ENCODE measurements at places on chromosomes 7 and 10.

DNA sequence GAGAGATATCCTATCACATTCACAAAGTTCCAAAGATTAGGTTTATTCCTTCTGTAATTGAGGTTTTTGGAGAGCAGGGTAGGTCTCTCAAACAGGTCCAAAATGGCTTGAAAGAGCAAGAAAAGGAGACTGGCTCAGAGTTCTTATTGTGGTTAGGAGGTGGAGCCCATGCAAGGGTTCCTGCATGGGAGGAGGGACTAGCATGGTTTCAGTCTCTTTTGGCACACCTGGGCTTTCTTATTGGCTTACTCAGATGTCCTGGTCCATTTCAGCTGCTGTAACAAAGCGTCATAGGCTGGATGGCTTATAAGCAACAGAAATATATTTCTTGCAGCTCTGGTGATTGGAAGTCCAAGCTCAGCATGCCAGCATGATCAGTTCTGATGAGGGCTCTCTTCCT, 493.1 kb downstream of the REEP3 start:
- DNase-seq, result no peak

DNA sequence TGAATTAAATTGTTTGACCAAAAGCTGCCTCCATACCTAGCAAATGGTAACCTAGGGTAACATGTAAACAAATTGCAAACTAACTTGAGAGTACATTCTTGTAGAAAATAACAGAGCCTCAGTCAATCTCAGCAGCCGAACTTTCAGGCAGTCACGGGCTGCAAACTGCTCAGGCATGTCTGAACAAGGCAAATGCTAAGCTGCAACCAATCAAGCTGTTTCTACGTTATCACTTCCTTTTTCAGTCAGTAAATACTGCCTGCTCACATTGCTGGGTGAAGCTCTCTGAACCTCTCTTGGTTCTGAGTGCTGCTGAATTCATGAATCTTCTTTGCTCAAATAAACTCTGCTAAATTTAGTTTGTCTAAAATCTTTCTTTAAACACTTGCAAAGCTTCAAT, 1212.4 kb downstream of the SORCS1 start:
- no peak for DNase-seq

- DNase-seq, result no peak
Observed at GRCh38 chr10:105758209-105758998, 1117.3 kb downstream of the SORCS3 start.

DNA sequence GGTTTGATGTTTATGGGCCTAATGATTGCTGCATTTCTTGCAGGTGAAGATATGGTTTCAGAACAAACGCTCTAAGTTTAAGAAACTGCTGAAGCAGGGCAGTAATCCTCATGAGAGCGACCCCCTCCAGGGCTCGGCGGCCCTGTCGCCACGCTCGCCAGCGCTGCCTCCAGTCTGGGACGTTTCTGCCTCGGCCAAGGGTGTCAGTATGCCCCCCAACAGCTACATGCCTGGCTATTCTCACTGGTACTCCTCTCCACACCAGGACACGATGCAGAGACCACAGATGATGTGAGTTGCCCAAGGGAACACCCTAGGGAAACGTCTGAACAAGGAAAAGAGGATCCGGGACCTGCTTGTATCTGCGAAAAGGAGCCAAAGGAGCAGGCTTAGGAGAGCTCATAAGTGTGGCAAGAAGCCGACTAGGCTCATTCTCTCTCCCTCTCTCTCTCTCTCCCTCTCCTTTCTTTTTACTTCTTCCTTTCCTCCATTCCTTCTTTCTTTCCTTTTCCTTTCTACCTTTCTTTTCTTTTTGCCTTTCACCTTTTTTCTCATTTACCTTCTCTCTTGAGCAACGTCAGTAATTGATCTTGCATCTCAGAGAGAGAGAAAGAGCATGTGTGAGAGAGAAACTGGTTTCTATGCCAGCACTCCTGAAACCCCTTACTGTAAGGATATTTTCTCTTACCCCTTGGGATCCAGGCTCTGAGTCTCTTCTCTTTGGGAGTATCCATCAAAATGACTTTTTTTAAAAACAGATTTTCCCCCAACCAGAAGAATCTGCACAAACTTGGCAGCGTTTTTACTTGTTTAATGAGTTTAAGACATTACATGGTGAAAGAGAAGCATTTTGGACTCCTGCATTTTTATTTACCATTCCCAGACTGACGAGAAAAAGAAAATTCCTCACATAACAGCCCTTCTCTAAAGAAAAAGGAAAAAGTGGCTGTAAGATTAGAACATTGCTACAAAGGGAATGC, 4.7 kb downstream of the DLX6 start:
- no peak for DNase-seq

DNA sequence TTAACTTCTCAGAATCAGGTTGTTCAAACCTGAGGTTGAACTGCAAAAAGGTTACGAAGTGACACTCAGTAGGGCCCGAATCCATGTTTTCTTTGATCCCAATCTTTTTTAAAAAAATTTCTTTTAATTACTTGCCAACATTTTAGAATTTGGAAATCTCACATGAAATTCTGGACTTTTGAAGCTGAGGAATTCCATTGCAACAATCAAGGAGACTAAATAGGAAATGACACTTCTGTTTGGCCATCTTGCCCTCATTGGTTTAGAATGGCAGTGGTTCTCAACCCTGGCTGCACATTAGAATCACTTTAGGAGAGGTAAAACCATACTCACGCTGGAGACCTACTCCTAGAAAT, 471 bp upstream of the TOMM7 start:
- no peak for DNase-seq

- no peak for DNase-seq
Observed at GRCh38 chr7:132577206-132578049, 1.2 kb upstream of the PLXNA4 start.

DNA sequence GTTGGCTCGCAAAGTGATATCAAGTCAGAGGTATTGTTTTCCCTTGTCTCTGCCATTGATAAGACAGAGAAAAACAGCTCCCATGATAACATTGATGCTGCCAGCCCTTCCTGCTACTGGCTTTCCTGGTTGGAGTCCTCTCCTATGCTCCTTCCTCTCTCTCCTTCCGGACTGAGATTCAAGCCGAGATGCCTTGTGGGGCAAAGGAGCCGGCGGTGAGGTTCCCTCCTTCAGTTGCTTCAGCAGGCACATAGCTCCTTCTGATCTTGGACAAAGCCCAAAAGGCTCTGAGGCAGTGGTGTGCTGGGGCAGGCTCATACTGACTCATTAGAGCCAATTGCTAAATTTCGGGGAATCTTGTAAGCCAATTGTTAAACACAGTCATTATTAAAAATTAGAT, 8.8 kb upstream of the ZCCHC24 start:
- DNase-seq, result no peak

- DNase-seq, result no peak
Observed at GRCh38 chr7:130959743-130960207, 225.8 kb upstream of the KLF14 start.

DNA sequence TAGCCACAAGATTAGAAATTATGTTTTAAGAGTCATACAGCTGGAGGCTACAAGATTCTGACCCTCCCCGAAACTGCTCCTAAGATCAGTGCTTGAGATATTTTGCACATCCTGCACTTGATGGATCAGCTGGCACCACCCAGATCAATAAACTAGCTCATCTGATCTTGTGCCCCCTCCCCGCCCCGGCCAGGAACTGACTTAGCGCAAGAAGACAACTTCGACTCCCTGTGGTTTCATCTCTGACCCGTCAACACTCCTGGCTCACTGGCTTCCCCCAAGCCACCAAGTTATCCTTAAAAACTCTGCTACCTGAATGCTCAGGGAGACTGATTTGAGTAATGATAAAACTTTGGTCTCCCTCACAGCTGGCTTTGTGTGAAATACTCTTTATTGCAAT, 73.5 kb upstream of the NPSR1 start:
- DNase-seq, result no peak

- no peak for DNase-seq
Observed at GRCh38 chr10:3107426-3107961, 40.1 kb downstream of the PFKP start.

DNA sequence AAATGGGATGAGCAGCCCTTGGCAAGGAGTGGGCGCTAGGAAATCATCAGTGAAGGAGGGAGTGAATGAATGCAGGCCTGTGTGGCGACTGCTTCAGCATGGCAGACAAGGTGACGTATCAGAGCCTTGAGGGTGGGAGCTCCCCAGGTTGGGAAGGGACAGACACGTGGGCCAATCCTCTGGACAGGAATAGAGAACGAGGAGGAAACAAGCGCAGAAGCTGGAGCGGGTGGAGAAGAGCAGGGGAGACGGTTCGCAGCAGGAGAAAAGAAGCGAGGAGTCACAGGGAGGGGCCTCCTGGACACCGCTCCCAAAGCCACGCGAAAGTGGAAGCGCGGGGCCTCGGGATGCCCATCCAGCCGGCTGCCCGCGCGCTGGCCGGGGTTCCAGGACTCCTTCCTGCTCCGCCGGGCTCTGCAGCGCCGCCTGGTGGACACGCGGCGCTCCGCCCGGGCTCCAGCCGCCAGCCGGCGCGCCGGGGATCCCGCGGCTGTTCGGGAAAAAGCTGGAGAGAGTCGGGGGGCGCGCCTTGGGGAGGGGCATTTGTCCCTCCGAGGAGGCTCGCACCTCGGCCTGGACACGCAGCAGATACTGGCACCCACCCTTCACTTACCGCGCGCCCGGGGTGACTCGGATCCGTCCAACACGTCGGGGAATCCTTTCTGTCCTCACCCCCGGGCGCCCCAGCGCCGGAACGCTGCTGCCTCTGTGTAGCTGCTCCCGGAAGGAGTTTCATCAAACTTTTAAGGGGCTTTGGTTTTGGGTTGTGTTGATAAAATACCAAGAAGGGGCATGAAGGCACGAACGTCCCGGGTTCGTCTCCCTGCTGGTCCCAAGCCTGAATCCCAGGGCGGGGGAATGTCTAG, 6.3 kb downstream of the ZNF503 start:
- DNase-seq, result no peak

DNA sequence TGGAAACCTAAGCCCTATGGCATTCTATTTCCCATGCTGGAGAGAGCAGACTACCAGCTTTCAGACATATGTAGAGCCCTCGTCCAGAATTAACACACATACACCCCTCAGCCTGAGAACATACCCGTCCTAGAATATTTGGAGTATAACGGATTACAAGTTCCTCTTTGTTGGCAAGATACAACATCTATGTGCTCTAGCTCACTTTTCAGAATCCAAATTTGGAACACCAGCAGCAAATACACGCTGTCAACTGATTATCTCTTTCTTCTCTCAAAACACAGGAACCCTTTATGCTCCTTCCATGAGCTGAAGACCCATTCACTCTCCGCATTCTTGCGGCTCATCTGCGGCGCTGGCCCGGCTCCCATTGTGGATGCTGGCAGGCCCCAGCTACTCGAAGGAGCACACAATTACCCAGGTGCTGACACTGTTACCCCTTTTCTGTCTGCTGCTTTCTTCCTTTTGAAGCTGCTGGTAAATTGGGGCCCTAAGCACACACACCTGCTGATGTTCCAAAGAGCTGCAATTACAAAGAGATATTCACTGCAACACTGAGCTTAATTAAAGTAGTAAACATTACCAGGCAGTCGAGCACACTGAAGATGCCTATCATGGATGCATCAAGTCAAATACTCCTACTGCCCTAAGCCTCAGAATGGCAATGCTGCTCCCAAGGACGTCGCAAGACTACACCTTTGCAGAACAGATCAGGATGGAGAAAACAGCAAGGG, 70.0 kb downstream of the VOPP1 start:
- DNase-seq, result no peak

DNA sequence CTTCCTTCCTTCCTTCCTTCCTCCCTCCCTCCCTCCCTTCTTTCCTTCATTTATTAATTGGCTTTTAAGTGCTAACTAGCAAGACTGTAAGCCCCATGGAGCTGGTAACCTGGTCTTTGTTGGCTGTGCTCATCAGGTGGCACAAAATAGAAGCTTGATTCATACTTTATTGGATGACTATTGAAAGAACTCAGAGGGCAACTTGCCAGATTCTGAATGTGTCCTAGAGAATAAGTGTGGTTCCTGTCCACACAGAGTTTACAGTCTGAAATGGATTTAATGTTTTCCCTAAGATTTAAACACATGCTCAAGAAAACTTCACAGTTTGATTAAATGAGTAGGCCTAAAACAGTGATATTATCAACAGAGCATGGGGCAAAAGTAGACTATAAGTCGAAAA, 3.1 kb upstream of the CACNB2 start:
- no peak for DNase-seq

GRCh38 chr7:51045319-51046102, 262.8 kb upstream of the GRB10 start:
- DNase-seq, result no peak

DNA sequence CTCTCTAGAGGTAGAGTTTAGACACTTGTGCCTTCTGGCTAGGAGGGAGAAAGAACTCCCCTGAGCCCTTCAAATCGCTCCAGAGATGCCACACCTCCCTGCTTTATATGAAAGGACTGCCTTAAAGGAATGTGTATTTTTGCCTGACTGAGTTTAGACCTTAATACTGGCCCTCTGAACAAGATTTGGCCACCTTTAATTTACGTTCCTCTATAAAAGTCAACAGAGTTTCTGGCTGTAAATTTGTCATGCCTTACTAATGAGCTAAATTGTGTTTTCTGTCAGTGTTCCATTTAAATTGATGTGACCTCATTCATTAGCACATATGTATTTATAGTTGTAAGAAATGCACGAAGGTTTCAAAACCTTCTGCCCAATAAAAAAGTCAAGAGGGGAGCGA, 48.0 kb downstream of the SEMA3C start:
- no peak for DNase-seq

DNA sequence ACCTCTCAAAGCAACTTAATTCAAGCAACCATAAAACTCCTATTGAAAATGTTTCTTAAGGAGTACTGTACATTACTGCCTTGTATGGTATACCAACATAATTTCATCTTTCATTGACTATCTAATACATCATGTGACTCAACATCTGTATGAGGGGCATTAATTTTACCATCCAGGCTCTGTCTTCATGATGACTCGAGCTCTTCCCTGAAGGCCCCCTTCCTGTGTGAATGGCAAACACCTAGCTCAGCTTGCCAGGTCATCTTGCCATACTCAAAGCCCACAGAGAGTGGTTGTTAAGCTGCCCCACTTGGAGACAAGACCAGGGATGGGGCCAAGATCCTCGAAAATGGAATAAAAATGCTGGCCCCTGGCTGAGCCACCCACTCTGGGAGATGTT, 82.4 kb downstream of the SGMS1 start:
- DNase-seq, result no peak

- DNase-seq, result no peak
Observed at GRCh38 chr7:135151132-135151531, 3.3 kb downstream of the TMEM140 start.

GRCh38 chr10:94042834-94043175, 49.1 kb downstream of the PLCE1 start:
- no peak for DNase-seq

GRCh38 chr7:134942690-134943466, 43.4 kb upstream of the AGBL3 start:
- DNase-seq, result no peak

GRCh38 chr10:106652279-106652678, 512.2 kb downstream of the SORCS1 start:
- no peak for DNase-seq

GRCh38 chr10:121994429-121994941, 5.5 kb downstream of the TACC2 start:
- DNase-seq, result no peak

- DNase-seq, result no peak
Observed at GRCh38 chr7:105691082-105691679, 109.9 kb upstream of the EFCAB10 start.

DNA sequence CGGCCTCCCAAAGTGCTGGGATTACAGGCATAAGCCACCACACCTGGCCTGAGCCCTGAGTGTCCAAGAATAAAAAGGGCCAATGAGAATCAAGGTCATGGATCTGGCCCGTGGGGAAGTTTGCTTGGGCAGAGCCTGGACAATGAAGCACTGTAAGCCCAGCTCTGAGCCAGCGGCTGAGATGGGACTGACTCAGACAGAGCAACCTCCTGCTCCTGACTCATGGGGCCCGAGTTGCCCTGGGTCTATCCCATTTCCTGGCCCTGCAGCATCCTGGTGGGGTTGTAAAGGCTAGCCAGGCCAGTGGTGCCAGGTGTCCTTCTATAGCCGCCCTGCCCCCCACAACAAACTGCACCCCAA, 5.2 kb upstream of the MYH16 start:
- no peak for DNase-seq

Measured in stimulated activated CD8-positive, alpha-beta memory T cell treated with anti-CD3 and anti-CD28 coated beads, Interleukin-7, amount 100 ng/mL, for 1 hour (primary cell).